ENCODE measurements at places on chromosomes 6 and 20.

- no peak for DNase-seq
Measured at GRCh38 chr20:64232794-64233193, 22.8 kb upstream of the PCMTD2 start.

- DNase-seq = no peak
Measured at GRCh38 chr6:162154001-162154400, 573.6 kb downstream of the PRKN start.

GRCh38 chr6:166046226-166046625 lies 121.4 kb downstream of the TBXT start:
- no peak for DNase-seq

DNA sequence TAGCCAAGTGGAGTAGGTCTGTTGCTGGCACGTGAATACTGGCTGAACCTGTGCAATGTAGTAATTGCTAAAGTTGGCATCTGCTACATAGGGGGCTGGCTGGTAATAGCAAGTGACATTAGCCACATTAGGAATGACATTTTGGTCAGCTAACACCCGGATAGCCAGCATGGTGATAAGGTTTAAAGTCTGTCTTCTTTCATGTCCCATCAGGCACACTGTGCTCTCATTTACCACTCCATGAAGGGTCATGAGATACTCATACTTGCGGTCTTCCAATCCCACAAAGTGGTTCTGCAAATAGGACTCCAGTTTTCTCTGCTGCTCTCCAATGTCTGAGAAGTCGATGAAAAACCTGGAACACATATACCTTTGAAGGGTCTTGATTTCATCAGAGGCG lies 2.8 kb downstream of the TENT5A start:
- no peak for DNase-seq

GRCh38 chr6:132461958-132462357 lies 51.0 kb downstream of the STX7 start:
- no peak for DNase-seq

Data from activated T-cell treated with anti-CD3 and anti-CD28 coated beads, Interleukin-2, amount 50 U/mL, for 72 hours (primary cell).